ENCODE measurements at places on chromosomes 6 and 20.

DNA sequence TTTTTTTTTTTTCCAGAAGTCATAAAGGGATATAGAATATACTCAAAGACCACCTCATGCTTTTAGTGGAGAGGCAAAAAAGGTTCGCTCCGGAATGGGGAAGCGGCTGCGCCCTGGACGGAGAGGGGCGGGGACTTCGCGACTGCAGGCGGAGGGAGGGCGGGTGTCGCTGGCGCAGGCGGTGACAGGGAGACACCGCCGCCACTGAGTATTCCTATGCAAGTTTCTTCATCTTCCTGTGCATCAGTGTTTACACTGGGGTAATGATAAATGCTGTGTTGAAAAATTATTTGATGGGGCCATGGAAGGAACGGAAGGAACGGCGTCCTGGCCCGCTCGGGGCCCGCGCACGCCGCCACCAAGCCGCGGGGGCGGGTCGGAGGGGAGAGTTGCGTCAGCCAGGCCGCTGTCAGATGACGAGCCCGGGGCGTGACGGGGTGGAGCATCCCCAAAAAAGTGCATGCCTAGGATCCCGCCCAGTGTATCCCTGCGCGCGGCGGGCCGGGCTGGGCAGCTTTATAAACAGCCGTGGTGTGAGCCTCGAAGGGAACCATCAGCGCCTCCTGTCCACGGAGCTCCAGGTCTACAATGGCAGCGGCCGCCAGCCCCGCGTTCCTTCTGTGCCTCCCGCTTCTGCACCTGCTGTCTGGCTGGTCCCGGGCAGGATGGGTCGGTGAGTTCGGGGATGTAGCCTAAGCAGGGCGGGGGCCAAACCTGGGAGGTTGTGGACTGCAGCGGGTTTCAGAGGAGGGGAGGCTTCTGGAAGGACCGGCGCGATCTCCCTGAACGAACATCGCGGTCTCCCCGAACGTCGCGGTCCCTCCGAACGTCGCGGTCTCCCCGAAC lies at the start of gene ULBP1:
TSS of gene ULBP1 (plus strand) at position 482 of the 846 bp plus-strand sequence. CDS start at position 589, 107 bp downstream.
- DNase-seq = peak; percentile 93

DNA sequence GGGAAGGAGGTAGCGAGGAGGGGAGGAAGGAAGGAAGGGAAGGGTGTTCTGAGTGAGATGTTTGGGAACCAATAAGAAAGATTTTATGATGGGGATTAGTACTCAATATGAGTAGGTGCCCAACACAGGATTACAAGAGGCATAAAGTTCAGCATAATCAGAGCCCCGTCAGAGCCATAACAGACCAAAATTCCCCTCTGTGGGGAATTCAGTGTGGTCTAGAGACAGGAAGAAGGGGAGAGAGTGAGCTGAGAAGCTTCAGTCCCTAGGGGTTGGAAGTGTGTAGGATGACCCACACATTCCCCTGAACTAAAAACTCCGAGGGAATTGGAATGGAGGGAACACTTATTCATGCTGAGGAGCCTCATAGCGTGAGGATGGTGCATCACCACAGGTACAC lies 160.3 kb upstream of the SASH1 start:
- no peak for DNase-seq

DNA sequence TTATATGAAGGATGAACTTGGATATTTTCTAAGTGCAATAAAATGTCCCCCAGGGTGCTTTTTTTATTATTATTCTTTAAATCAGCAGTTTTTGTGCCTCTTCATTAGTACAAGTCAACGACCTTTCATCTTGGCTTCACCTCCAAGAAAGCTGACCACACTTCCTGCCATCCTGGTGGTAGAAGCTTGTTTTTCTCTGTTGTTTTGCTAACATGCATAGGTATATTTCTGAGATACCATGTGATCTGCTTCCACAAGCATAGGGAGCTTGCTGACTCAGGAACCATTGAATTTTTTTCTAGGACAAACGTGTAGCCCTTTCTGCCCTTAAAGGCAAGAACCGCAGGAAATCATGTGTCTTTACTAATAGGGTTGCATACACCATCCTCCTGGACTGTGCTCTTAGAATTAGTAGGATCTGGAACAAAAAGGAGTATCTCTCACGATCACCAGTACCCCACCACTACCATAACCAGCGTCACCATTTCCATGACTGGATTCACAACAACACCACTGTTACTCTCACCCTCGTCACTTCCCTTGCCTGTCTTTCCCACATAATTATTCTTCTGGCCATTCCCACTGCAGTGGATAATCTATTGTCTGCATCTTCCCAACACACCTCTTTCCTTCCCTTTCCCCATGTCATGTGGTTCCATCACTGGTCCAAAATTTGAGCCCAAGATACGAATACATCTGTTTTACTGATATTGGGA lies 207.1 kb downstream of the MAFB start:
- DNase-seq = no peak

DNA sequence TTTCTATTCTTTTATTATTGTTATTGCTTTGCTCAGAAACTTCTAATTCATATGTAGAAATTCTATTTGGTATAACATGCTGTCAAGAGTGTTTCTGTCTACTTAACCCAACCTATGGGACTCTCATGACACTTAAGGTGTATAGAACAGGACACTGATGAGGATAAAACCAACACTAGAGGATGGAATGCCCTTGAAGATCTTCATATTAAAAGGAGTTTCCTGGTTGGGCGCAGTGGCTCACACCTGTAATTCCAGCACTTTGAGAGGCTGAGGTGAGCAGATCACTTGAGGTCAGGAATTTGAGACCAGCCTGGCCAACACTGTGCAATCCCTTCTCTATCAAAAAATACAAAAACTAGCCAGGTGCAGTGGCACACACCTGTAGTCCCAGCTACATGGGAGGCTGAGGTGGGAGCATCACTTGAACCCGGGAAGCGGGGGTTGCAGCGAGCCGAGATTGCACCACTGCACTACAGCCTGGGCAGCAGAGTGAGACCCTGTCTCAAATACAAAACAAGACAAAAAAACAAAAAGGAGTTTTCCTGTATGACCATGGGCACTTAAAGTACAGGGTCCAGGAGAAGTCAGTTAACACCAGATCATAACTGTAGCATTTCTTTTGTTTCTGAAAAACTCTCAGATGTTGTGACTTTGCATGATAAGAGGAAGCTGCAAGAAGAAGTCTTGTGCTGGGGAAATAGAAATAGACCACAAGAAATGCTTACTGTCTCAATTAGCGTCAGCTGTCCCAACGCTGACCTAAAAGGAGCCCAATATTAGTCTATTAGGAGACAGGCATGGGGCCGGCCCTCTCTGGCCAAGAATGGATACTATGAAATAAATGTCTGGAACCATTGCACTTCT lies 38.9 kb upstream of the CD2AP start:
- no peak for DNase-seq

DNA sequence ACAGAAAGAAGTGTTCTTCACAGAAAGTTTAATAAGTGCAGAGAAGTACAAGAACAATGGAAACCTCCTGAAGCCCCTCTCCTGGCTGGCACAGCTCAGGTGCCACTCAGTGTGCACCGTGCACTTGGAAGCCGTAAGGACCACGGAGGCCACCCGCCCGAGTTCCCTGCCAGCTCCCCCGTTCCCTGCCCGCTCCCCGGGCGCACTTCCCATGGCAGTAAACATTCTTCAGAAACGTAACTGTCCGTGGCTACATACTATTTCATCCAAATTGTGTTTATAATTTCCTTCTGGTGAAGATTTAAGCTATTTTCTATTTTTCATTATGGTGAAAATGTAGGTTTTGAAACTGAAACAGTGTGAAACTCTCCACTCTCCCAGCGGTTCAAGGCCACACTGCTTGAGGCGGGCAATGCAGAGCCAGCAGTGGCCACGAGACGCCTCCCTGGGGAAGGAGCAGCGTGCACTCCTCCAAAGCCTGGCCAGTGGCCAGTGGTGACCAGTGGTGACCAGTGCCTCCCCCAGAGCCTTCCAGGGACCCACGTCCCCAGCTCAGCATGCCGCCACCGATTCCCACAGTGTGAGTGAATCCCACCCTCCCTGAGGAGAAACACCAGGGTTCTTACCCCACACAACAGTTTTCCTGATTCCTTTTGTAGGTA lies 46.4 kb downstream of the TAF4 start:
- DNase-seq = no peak

- no peak for DNase-seq
These were observed 3.9 kb downstream of the RHAG start for GRCh38 chr6:49632727-49633126.

GRCh38 chr6:125781314-125781868 lies 9.4 kb upstream of the NCOA7 start:
- no peak for DNase-seq

- DNase-seq = no peak
These were observed 143.4 kb downstream of the PXDC1 start for GRCh38 chr6:3608159-3608558.

DNA sequence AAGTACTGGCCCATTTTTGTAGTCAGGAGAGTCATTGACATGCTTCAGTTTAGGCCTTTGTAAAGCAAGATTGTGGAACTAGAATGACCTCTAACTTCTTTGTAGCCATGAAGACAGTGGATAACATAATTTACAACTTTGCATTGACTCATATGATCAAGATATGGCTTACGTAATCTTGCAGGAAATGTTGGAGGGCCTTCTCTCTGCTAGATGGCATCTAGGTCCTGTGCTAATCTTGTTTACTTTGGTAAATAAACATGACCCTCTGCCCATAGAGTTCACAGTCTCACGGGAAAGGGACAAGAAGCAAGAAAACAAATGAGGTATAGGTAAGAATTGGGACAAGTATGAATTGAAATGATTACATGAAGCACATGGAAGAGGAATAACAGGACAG lies 355.2 kb upstream of the ARID1B start:
- no peak for DNase-seq

DNA sequence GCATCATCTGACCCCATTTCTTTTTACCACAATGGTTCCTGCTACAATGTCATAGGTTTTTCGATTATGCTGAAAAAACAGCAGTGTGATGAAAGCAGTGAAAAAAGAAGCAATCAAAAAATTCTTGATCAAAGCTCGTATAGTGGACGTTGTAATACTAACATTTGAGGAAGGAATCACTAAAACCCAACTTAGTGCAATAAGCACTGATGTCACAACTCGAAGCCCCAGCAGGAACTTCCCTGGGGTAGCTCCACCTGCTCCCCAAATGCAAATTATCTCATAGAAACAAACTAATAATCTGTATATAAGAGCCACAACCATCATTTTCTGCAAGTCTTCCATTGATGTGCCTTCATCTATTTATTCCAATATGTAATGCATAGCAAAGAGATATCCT lies 285.6 kb upstream of the SGK1 start:
- DNase-seq = no peak

DNA sequence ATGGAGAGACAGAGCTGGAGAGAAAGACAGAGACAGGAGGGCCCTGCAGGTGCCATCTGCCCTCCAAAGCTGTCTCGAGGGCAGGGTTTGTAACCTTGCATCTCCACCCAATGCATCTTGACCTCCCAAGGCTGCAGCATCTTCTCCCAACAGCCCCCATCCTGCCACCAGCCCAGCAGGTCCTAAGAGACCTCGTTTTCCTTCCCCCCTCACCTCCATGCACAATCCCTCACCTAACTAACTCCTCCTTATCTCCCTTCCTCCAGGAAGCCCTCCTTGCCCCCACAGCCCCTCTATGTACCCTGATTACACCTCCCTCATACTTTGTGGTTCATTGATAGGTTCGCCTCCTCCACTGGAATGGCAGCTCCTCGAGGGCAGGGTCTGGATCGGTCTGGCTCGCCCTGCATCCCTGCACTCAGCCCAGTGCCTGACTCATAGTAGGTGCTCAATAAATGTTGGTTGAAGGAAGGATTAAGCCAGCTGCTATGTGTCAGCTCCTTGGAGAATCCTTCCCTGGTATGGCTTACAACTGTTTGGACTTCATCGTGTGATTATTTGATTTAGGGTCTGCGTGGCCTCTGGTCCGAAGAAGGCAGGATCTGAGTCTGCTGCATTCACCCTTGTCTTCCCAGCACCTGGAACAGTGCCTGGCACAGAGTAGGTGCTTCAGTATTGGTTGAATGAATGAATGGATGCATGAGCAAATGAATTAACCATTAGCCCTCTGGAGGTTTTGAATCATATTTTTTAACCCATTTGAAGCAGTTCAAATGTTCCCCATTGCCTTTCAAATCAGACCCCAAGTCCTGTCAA lies 105.6 kb upstream of the PTPN1 start:
- no peak for DNase-seq

- no peak for DNase-seq
These were observed 45.6 kb downstream of the EDN1 start for GRCh38 chr6:12335717-12336116.

- no peak for DNase-seq
These were observed 78.9 kb upstream of the ISM1 start for GRCh38 chr20:13142143-13142542.

DNA sequence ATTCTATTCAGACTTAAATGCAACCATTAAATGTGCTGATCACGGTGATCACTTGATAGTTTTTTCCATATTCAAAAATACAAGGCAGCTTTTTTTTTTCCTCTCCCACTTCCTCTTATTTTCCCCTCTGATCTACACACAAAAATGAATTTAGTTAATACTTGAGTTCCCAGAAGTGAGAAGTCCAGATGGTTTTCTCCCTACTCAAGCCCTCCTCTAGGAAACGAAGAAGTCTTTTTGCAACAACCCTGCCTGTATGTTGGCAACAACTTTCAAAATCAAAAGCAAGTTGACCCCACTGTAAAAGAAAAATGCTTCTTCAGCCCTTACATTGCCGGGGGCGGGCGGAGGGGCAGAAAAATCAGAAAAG lies 24.3 kb downstream of the ARHGAP18 start:
- DNase-seq = no peak

DNA sequence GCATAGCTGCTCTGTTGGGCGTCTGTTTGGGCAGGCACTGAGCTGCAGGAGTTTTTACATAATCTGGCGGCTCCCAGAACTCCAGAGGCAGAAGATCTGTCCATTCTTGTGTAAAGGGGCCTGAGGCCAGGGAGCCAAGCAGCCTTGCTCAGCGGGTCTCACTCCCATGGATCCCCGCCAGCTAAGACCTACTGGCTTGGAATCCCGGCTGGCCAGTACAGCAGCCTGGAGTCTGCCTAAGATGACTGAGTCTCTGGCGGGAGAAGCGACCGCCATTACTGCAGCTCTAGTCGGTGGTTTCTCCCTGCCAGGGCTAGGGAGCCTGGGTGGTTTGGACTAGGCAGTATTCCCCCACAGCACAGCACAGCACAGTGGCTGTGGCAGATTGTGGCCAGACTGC lies 268.4 kb upstream of the SYNCRIP start:
- DNase-seq = no peak

GRCh38 chr6:33705955-33706725 lies 5.4 kb downstream of the UQCC2 start:
- peak; percentile 46 for DNase-seq

GRCh38 chr20:46349035-46349741 lies 40.9 kb upstream of the CDH22 start:
- no peak for DNase-seq

Data from upper lobe of right lung (tissue), 1 donor.